ENCODE measurements at places on chromosomes 13 and 19.

DNA sequence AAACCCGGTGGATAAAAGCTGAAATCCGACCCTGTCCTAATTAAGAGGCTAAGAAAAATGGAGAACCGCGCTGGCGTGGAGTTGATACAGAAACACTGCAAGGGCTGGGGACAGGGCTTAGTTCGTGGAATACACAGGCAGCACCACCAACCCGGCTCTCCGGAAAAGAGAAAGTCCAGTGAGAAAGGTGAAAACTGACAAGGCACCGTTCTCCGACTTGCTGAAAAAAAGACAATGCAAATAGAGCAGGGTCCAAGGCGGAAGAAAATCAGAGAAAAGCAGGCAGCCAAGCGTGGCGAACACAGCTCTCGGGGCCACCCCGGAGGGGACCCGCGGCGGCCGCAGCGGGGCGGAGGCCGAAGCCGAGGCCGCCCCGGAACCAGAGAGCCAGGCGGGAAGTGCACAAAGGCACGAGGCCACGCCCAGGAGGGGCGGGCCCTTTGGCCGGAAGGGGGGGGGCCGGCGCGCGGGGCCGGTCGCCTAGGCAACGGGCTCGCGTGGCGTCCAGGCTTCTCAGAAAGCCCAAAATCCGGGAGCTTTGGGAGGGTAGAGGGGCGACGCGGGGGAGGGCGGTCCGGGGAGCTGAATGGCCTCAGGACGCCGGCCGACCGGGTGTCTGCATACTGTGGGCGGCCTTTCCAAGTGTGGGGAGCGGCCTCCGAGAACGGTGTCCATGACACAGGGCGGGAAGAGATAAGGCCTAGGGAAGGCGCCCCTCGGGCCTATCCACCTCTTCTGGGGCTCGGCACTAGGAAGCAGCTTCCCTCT, 1.2 kb upstream of the ING1 start:
- peak; percentile 90 for DNase-seq

DNA sequence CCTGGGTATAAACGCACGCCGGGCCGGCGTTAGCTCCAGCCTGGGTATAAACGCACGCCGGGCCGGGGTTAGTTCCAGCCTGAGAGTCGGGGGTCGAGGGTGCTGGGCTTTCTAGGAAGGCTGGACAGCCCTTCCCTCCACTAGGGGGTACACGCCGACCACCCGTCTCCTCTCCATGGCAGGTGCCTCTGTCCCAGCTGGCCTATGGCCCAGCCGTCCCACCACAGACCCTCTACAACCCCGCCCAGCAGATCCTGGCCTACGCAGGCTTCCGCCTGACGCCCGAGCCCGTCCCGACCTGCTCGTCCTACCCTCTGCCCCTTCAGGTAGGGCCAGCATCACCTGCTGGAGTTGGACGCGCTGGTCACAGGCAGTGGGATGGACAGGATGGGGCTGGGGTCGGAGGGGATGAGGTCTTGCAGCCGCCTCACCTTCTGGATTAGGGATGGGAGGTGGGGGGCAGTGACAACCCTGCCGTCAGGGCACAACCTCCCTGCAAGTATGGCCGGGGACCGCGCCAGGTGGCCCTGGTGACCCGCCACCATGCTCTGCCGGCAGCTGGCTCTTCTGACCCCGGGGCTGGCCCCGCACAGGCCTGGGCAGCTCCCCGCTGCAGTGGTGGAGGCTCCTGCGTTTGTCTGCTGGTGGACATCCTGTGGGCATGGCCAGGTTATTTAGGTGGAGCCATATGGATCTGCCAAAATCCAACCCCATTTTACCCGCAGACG, 45.8 kb downstream of the TMEM255B start:
- no peak for DNase-seq

GRCh38 chr19:11322269-11323024, 17.0 kb downstream of the RAB3D start:
- no peak for DNase-seq

DNA sequence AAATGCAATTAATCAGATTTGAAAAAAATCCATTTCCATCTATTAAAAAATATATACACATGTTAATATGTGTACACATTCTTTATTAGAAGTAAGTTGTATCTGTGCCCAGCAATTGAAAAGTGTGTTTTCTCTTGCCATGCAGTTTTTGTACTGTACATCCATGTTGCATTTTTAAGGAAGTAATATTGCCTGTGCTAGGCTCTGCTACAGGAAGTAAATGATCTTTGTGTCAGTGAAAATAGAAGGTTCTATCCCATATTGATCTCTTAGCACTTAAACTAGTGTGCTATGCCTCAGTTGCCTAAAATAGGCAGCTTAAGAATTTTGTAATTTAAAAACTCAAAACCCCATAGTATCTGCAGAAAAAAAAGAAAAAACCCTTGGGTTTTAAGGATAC, 122.5 kb downstream of the CDK8 start:
- no peak for DNase-seq

GRCh38 chr13:40024204-40024966, 368.9 kb downstream of the COG6 start:
- no peak for DNase-seq

- no peak for DNase-seq
Observed at GRCh38 chr19:34075661-34076091, 96.6 kb upstream of the LSM14A start.

DNA sequence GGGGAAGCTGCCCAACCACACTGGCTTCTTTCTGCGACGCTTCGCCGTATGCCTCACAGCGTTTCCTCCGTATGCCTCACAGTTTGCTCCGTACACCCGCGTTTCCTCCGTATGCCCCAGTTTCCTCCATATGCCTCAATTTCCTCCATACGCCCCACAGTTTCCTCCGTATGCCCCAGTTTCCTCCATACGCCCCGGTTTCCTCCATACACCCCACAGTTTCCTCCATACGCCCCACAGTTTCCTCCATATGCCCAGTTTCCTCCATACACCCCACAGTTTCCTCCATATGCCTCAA, 22.6 kb downstream of the GAS6 start:
- no peak for DNase-seq

- no peak for DNase-seq
Observed at GRCh38 chr19:30207357-30207756, 164.8 kb upstream of the ZNF536 start.

DNA sequence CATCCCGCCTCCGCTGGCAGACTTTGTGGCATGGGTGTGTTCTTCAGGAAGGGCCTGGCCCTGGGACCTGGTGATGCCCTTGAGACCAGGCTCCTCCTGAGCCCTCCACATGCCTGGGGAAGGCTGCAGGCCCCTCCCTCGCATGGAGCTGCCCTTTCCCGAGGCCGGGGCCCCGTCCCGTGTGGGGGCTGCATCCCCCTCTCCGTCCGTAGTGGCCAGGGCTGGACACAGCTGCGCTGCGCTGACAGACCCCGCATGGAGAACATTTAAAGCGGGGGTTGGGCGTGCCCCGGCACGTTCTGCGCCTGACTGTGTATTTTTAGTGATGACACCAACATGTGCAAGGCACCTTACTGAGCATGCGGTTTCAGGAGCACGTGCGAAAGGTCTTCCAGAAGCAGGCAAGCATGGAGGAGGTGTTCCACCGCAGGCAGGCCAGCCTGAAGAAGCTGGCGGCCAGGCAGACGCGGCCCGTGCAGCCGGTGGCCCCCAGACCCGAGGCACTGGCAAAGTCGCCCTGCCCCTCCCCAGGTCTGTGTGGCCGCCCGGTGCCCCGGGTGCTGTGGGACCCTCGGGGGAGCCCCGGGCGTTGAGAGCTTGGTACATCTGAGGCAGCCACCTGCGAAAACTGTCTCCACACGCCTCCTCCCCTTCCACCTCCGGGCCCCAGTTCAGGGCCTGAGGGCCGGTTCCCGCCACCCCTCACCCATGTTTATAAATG, 28.8 kb upstream of the F7 start:
- no peak for DNase-seq

- no peak for DNase-seq
Observed at GRCh38 chr13:44451126-44451525, 77.5 kb downstream of the SERP2 start.

DNA sequence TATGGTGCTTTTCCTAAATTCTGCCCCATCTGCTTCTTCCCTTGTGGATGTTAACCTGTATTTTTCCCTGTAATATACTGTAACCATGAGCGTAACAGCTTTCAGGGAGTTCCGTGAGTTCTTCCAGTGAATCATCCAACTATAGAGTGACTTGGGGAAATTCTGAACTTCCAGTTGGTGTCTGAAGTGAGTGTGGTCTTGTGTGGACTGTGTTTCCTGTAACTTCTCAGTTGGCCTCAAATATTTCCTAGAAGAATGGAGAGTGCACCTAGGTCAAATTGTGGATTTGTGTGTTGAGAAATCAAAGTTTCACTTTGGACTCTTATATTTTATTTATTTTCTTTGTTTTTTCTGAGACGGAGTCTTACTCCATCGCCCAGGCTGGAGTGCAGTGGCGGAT, 11.0 kb upstream of the ZNF766 start:
- DNase-seq, result no peak

- no peak for DNase-seq
Observed at GRCh38 chr13:47039106-47039505, 142.3 kb upstream of the HTR2A start.

GRCh38 chr19:55563261-55563690, 17.4 kb downstream of the ZNF579 start:
- DNase-seq, result no peak

- DNase-seq, result no peak
Observed at GRCh38 chr19:10226376-10227025, 4.6 kb downstream of the S1PR2 start.

GRCh38 chr19:19866611-19867248, 1.0 kb downstream of the ZNF253 start:
- no peak for DNase-seq

DNA sequence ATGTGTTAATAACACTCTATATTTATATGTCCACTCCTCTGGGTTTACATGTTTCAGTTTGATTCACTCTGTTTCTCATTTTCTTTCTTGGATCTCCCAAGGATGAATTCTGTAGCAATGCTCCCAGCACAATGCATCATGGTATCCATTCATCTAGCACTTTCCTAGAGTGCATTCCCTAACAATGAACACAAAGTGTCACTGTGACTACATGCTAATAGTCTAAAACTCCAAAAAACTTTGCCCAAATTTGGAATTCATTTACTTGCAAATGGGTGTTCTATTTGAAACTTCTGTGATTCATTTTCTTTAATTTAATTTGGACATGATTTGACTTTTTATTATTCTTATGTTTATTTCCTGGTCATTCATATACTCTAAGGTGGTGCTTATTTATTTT, 286.3 kb downstream of the POU4F1 start:
- DNase-seq, result no peak
